ENCODE measurements at places on chromosomes 3 and 15. TPM values are rescaled to one million over a fixed set of nuclear protein-coding genes. Genes with fewer than 3 reads are reported as not detected.

The SEC22A gene
- total RNA-seq: 37.1 TPM

The DGKG gene
- 0.16 TPM for total RNA-seq

The SMCO1 gene
- total RNA-seq: not detected

The NOX5 gene
- not detected for total RNA-seq

The NLGN1 gene
- total RNA-seq: 4.0 TPM

The PEX11A gene
- total RNA-seq: 6.2 TPM

The GOLGA8M gene
- 0.16 TPM for total RNA-seq

The ERICH6 gene
- not detected for total RNA-seq

The TEX9 gene
- total RNA-seq: 0.63 TPM

The VIPR1 gene
- total RNA-seq: 0.25 TPM

The CRABP1 gene
- total RNA-seq: not detected

The EPB42 gene
- not detected for total RNA-seq

The GOLGA8Q gene
- 0.76 TPM for total RNA-seq

The DPH3 gene
- 24.4 TPM for total RNA-seq

The SLC24A5 gene
- not detected for total RNA-seq

The SPINK8 gene
- not detected for total RNA-seq

The WDR93 gene
- under 0.01 TPM for total RNA-seq

The CCDC54 gene
- total RNA-seq: not detected

The RHOV gene
- total RNA-seq: not detected

The SLC6A20 gene
- total RNA-seq: not detected

The RLBP1 gene
- not detected for total RNA-seq

The NCK1 gene
- 99.9 TPM for total RNA-seq

All from bladder microvascular endothelial cell (primary cell).